ENCODE measurements at places on chromosomes 2 and 18. TPM values are rescaled to one million over a fixed set of nuclear protein-coding genes. Genes with fewer than 3 reads are reported as not detected.

GRCh38 chr2:60676706-60677330 is 79.2 kb upstream of the PAPOLG start:
- DNase-seq: no peak
- H3K36me3 ChIP-seq: no peaks in the 10 kb centered on the region
- no peaks in the 10 kb centered on the region for H3K4me1 ChIP-seq
- H3K27me3 ChIP-seq: no peaks in the 10 kb centered on the region

- H3K27me3 ChIP-seq: no peaks in the 10 kb centered on the region
- no peaks in the 10 kb centered on the region for H3K36me3 ChIP-seq
- no peak for DNase-seq
- H3K4me1 ChIP-seq: peaks cover 17% of the 10 kb centered on the region
- no peak overlapping the region for H3K4me3 ChIP-seq
These were observed 76.2 kb downstream of the KIAA2012 start for GRCh38 chr2:202149155-202149762.

DNA sequence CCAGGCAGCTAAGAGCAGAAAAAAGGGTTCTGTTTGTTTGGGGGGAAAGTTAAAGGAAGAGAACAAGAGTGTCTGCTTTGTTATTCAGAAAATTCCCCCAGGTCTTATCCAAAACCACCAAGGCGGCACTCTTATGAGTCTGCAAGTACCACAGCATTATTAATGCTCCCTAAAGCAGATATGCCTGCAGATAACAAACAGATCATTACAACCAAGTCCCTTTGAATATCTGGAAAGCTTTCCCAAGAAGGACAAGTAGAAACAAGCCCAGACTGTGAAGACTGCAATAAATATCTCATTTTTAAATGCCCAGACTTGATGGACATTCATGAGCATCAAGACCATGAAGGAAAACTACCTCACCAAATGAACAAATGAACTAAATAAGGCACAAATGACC is 278.6 kb upstream of the TMEFF2 start:
- DNase-seq: no peak
- no peaks in the 10 kb centered on the region for H3K36me3 ChIP-seq
- no peaks in the 10 kb centered on the region for H3K27me3 ChIP-seq
- H3K4me3 ChIP-seq: no peak overlapping the region
- no peak overlapping the region for H3K27ac ChIP-seq

- no peaks in the 10 kb centered on the region for H3K27me3 ChIP-seq
- no peak overlapping the region for H3K4me3 ChIP-seq
- peak overlapping the region; percentile 93 for H3K27ac ChIP-seq
- DNase-seq: no peak
These were observed 48.3 kb downstream of the ZFP36L2 start for GRCh38 chr2:43178055-43178598.

Gene LOXL3
- total RNA-seq: 13.3 TPM

GRCh38 chr2:150625303-150625702 is 137.8 kb upstream of the RND3 start:
- no peak overlapping the region for H3K4me3 ChIP-seq
- H3K27me3 ChIP-seq: no peaks in the 10 kb centered on the region
- no peak for DNase-seq
- no peak overlapping the region for H3K27ac ChIP-seq
- no peaks in the 10 kb centered on the region for H3K36me3 ChIP-seq

Gene SLC8A1
- 8.9 TPM for total RNA-seq

Measured in hepatocyte (in vitro differentiated cells).